ENCODE measurements at places on chromosomes 1 and 21. TPM values are rescaled to one million over a fixed set of nuclear protein-coding genes. Genes with fewer than 3 reads are reported as not detected.

- DNase-seq = no peak
Measured at GRCh38 chr1:53122201-53122885, 20.1 kb downstream of the SLC1A7 start.

DNA sequence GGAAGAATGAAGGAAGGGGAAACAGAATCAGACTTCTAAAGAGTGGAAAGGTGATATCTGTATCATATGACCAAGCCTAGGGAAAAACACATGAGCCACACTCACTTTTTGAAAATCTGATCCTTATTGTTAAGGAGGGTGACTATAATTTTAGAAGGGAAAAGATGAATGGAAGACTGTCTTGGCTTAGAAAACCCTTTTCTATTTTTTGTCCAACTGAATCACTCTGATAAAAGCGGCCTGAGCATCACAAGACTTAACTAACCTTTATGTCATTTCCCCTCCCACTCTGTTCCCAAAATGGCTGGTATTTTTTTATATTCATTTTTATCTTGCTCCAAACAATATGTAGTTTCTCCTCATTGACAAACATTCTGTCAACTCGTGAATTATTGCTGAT, 169.8 kb downstream of the C1orf21 start:
- no peak for DNase-seq

DNA sequence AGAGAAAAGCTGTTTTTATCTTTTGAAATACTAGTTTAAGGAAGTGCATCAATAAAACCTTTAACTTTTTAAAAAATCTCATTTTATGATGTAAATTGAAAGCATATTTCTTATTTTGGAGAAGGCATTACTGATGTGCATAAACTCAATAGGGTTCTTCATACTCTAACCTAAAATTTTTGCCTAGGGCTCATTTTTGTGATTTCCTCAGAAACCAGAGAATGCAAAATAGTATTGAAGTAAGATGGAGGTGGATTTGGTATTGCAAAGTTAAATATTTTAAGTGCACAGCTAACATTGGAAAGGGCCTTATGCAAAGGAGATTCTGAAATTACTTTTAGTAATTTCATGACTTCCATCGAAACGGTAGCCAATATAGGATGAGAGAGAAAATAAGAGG, 101.9 kb downstream of the PTGER3 start:
- no peak for DNase-seq

DNA sequence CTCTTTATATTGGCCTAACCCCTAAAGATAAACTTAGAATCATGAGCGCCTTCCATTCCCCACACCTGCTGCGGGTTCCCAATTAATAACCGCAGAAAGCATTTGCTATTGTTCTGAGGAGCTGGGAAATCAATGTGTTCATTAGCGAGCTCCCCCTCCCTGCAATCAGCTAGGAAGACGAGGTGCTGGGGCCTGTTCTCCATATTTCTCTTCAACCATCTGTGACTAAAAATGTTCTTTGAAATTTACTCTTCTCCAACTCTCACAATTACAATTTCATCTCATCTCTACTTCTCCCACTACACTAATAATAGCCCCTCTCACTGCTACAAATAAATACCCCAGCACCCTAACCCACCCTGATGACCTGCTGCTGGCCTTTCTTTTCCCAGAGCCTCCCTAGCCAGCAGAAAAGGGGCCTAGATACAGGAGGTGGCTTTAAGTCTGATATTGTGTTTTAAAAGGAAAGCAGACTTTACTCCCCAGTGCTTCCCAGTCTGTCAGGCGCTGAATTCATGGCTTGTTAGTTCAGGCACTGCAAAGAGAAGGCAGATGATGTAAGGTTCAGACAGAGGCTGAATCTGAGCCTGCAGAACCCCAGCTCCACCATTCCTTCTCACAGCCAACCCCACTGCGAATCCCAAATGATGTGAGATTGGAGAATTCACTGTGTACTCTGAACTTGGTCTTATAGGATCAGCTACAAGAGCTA, 477.5 kb upstream of the DAB1 start:
- DNase-seq = no peak

DNA sequence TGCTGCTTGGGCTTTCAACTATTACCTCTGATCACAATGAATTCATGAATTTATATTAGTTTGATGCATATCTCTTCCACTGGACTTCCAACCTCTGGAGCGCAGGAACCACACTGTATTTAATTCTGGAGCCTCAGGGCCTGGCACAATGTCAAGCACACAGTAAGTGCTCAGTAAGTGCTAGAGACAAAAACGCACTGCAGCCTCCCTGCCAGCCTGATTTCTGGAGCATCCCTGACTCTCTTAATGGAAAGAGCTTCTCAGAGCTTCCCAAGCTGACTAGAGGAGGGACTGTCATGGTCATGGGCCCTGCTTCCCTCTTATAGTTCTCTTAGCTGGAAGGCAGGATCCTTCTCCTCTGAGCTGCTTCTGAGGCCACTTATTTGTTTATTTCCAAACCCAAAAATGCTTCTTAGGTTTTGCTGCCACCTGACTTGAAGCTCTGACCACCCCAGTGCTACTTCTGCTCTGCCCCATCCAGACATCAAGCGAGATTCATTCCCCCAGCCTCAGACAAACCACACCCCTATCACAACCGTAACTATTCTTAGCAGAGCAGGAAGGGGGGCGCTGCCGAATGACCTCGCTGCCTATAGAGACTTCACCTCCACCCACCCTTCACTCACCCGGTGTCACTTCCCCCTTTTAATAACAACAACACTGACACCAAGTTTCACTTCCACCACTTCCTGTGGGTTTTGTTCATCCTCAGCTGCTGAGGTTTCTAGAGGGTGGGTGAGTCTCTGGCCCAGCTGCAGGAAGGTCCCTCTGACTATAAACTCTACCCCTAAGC, 33.6 kb downstream of the NUAK2 start:
- DNase-seq = no peak

DNA sequence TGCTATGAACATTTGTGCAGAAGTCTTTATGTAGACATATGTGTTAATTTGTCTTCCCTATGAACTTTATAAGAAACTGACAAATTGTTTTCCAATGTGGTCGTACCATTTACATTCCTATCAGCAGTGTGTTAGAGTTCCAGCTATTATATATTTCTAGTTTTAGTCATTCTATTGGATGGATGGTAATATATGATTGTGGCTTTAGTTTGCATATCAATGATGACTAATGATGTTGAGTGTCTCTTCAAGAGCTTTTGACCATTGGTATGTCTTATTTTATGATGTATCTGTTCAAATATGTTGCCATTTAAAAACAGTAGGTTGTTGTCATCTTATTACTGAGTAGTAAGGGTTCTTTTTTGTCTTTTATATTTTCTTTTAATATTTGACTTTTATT, 16.2 kb upstream of the ZNF326 start:
- DNase-seq = no peak

- DNase-seq = no peak
Measured at GRCh38 chr1:168567568-168567967, 8.8 kb upstream of the XCL1 start.

DNA sequence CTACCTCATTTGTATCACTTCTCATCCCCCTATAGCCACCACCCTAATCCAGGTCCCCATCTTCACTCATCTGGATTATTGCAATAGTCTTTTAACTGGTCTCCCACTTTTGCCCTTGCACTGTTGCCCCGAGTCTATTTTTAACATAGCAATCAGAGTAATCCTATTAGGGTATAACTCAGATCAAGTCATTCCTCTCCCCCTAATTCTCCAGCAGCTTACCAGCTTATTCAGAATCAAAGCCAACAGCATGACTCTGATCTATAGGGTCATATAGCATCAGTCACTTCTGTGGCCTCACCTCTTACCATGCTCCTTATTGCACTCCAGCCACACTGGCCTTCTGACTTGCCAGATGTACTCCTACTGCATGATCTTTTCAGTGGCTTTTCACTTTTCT, 140.7 kb downstream of the PAPPA2 start:
- DNase-seq = no peak

- DNase-seq = no peak
Measured at GRCh38 chr21:33039536-33039935, 13.8 kb downstream of the OLIG2 start.

Gene TNNT2
- 63.7 TPM for total RNA-seq

Gene PAPPA2
- 1.6 TPM for total RNA-seq

Gene RIPPLY3
- not detected for total RNA-seq

All from sciatic nerve (tissue), 2 donors.